HT-29 (cell line): ENCODE measurements at places on chromosomes 1 and 21. TPM values are rescaled to one million over a fixed set of nuclear protein-coding genes. Genes with fewer than 3 reads are reported as not detected.

Gene ESRRG
- 0.05 TPM in 1 of 2 replicates, not detected in the other for total RNA-seq

Gene LCE1C
- not detected in 2 replicates for total RNA-seq

Gene KRTAP12-2
- total RNA-seq, result not detected in 2 replicates

Gene TOMM20
- total RNA-seq, result 47.0 and 49.0 TPM in 2 replicates

Gene L1TD1
- not detected in 2 replicates for total RNA-seq

Gene OR2AJ1
- total RNA-seq, result not detected in 2 replicates
